ENCODE measurements at places on chromosomes 16 and 17.

- DNase-seq: no peak
Observed at GRCh38 chr17:75683583-75683982, 16.4 kb downstream of the SAP30BP start.

DNA sequence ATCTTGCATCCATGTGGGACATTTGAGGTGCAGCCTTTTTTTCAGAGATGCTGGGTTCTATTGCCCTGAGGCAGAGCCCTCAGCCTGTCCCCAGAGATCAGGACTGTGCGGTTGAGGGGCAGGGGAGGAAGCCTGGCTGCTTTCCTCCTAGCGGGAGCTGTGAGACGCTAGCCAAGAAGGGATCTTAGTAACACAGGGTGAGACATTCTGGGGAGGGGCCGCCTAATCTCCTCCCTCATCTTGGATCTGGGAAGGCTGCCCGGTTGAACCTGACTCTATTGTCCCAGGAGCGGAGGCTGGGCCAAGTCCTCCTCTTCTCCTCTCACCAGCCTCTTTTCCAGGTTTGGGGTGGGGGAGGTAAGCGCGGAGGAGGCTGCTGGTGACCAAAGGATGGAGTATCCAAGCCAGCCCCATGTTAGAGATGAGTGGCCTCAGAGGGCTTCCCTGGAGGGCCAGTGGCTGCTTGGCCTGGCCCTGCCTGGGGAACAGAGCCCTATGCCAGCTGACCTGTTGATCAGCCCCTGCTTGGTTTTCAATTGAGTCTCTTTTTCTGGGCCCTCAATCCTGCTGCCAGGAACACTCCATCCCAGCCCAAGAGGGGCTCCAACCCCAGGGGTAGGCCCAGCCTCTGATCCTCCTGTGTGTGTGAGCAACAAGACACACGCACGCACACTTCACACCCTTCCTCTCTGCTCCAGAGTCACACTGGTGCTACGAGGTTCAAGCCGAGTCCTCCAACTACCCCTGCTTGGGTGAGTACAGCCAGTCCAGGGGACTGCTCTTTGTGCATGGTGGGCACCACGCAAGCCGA, 5.0 kb downstream of the CA4 start:
- DNase-seq: no peak

DNA sequence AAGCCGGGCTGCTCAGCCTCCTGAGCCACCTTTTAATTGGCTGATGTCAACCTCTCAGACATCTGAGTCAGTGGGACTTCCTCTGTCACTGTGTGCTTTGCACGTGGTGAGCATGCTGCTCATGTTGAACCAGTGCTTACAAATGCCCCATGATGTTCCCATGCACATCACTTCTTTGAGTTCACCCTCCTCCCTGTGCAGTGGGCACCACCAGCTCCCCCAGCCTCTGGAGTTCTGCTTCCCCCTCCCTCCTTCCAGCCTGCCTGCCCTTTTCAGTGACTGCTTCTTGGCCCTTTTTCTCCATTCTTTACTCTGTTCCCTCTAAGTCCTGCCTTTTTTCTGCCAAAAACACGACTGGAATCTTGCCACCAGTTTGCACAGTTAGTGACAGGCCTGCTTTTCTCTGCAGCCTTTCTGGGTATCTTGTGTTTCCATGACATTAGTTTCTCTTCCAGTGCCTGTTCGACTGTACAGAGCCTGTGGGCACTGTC, 41.6 kb downstream of the USP10 start:
- DNase-seq: no peak

DNA sequence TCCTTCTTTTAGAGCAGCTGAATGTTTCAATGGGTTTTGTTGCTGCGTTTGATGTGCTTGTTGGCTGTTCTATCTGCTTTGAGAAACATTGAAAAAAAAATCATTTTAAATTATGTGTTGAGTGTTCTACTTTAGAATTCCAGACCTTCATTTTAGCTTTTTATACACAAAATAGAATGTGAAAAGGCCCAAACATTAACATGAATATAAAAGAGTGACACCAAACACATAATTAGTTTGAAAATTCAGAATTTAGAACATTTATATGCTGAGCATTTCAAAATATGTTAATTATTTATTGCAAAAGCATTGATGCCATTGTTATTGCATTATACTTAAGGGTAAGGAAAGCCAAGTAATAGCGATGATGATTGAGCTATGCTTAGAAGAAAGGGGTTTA, 2.9 kb downstream of the NFAT5 start:
- no peak for DNase-seq

DNA sequence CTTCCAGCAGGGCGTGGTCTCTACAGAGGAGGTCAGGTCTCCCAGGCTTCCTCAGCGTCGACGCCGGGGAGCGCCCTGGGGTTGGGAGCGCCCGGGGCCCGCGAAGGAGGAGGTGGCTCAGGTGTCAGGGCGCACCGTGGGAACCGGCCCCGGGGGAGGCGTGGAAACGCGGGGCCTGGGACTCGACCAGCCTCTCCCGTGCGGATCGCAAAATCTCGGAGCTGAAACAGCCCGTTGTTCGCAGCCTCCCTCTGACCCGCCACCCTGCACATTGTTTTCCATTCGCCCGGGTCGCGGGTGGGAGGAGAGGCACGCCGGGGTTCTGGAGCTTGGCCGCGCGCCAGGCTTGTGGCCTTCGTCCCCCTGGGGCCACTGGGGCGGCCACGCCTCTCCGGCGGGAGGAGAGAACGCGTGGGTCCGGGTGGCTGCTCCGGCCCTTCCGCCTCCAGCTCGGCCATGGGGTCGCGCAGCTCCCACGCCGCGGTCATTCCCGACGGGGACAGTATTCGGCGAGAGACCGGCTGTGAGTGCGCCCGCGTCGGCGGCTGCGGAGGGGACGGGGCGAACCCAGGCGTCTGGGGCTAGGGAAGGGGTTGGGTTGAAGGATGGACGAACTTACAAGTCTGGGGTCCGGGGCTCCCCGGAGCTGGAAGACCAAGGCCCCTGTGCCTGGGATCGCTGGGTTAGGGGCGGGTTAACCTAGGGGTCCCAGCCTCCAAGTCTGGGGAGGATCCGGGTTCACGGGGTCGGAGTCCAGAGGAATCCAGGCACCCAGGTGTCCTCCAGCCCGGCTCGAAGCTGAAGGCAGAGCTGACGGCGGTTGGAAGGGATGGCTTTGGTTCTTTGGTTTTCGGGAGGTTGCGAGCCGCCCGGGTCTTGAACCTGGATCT, at the start of gene CHP2:
Gene CHP2 (plus strand): TSS at position 433 of the 890 bp plus-strand sequence. CDS start 24 bp downstream, at position 457.
- no peak for DNase-seq

DNA sequence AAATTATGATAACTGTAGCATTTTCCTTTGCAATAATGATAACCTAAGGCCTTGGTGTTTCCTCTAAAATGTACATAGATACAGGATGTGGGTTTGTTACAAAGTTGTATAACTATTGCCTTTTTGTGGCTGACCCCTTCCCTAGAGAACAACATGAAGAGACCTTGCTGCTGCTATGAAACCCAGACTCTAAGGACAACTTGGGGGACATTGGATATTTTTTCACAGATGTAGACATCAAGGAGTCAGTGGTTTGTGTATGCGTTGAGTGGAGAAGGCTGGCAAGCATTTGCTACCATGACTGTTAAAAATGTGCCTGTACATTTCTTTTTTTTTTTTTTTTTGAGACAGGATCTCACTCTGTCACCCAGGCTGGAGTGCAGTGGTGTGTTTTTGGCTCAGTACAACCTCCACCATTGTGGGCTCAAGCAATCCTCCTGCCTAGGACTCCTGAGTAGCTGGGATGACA, 12.3 kb downstream of the HMOX2 start:
- DNase-seq: no peak

DNA sequence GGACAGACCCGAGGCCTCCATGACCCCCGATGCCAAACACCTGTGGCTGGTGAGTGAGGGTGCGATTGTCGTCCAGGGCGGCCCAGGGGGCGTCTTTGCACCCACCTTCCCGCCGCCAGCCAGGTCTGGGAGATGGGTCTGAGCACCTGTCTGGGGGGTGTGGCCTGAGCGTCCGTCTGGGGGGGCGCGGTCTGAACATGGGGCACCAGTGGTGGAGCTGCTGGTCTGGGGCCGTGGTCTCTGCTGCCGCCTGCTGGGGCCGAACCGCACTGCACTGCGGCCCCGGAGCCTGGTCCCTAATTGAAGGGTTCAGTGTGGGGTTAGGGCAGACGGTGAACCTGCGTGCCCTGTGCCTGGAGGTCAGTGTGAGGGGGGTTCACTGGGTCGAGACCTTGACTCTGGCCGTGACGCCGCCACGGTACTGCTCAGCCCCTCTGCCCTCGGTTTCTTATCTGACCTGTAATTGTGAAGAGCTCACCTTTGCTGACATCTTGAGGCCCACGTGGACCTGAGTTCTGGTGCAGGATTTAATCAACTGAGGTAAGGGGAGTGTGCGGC, 12.6 kb upstream of the TCF25 start:
- peak; percentile 54 for DNase-seq

GRCh38 chr17:29086628-29087332, 43.8 kb downstream of the PIPOX start:
- no peak for DNase-seq

DNA sequence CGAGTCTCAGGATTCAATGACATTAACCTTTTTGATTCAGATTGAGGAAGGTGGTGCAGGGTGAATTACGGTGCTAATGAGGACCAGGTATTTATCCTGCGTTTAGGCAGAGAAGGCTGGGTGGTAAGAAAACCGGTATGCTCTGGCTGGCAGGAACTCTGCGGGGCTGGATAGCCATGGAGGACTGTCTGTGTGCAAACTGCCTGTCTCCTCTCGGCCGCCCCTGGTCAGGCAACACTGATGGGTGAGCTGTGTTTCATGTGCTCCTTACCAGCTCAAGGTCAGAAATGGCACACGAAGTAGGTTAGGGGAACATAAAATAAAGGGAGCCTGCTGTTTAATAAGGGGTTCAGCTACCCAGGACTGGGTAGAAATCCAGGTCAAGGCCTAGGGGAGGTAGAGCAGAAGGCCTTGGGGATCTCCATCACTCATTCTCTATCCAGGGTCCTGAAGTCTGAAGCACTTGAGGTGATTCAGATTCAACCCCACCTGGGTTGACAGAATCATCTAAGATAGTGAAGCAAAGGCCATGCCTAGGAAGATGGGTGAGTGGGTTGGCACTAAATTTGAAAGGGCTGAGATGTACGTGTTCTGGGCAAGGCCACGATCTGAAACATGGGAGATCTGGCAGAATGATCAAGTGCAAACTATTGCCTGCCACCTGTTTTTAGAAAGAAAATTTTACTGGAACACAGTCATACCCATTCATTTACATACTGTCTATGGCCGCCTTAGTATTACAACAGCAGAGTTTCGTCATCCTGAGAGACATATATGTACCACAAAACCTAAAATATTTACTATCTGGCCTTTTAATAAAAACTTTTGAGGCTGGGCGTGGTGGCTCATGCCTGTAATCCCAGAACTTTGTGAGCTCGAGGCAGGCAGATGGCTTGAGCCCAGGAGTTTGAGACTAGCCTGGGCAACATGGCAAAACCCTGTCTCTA, 292.5 kb downstream of the XYLT1 start:
- DNase-seq: no peak

DNA sequence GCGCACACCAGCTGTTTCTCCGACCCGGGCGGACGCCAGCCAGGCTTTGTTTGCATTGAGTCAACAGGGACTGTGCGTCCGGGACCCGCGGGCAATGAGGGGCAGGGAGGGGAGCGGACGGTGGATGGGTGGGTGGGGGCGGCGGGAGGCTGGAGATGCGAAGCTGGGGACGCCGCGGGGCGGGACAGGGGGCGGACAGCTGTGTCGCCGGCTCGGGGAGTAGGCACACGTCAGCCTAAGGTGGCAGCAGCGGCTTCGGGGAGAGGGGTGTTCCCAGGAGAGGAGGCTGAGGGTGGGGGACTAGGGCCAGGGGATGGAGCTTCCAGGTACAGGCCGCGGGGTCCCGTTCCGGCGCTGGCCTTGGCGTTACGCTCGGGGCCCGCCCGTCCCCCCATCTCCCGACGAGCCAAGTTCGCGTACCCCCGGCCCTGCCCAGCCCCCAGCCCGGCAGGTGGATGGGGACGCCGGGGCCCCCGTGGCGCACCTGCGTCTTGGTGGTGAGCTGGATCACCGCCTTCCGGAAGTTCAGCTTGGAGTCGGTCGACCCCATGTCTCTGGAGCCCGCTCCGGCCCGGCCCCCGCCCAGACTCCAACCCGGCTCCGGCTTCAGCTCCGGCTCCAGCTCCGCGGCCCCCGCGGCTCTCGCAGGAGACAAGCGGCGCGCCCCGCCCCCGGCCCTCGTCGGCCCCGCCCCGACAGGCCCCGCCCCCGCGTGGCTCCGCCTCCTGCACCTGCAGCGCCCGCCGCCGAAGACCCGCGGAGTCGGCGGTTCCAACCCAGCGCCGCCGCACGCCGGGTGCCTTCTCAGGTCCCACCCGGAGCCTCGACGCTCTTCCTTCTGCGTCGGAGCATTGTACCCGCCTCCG, at the start of gene HID1:
Gene HID1 (minus strand): TSS at position 653 of the 866 bp plus-strand sequence. CDS start 103 bp downstream, at position 550.
- peak; percentile 49 for DNase-seq

DNA sequence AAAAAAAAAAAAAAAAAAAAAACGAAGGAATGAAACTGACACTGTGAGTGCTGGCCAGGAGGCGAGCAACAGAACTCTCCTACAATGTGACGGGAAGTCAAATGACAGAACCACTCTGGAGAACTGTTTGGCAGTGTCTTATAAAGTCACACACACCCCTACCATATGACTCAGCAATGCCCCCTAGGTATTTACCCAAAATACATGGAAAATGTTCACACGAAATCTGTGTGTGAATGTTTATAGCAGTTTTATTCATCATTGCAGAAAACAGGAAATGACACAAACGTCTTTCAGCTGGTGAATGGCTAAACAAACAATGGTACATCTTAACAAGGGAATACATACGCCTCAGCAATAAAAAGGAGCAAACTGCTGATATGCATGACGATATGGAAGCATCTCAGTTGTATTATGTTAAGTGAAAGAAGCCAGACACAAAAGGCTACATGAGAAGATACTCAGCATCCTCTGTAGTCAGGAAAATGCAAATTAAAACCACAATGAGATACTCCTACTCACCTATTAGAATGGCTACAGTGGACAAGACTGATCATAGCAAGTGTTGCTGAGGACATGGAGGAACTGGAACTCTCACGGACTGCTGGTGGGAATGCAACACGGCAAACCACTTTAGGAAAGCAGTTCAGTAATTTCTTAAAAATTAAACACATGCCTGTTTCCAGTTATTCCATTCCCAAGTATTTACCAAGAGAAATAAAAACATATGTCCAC, 74.7 kb downstream of the TBC1D16 start:
- no peak for DNase-seq

DNA sequence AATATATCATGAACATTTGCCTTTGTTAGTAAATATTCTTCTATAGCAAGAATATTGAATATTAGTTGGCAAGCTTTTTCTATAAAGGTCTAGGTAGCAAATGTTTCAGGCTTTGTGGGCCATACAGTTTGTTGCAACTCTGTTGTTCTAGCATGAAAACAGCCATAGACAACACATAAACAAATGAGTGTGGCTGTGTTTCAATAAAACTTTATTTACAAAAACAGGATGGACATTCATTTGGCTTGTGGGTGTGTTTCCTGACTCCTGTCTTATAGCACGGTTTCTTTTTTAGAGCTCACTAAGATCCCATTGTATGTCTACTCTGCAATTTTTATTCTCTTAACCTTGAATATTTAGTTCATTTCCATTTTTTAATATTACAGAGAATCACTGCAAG, 39.0 kb downstream of the ARL4D start:
- DNase-seq: no peak

GRCh38 chr16:63703612-63704011, 1418.3 kb downstream of the CDH11 start:
- DNase-seq: no peak

- DNase-seq: no peak
Observed at GRCh38 chr16:381789-382717, at the start of gene PGAP6. Gene PGAP6 (minus strand): TSS chr16:381978. CDS start chr16:381821, 157 bp downstream.

Measured in stimulated activated CD8-positive, alpha-beta memory T cell treated with anti-CD3 and anti-CD28 coated beads, Interleukin-4, amount 100 ng/mL, for 1 hour (primary cell).